ENCODE measurements at places on chromosomes 7 and 10.

- no peak for DNase-seq
These were observed 85.4 kb downstream of the OSBPL3 start for GRCh38 chr7:24894429-24895221.

GRCh38 chr10:49403363-49403762 is 7.5 kb upstream of the DRGX start:
- no peak for DNase-seq

DNA sequence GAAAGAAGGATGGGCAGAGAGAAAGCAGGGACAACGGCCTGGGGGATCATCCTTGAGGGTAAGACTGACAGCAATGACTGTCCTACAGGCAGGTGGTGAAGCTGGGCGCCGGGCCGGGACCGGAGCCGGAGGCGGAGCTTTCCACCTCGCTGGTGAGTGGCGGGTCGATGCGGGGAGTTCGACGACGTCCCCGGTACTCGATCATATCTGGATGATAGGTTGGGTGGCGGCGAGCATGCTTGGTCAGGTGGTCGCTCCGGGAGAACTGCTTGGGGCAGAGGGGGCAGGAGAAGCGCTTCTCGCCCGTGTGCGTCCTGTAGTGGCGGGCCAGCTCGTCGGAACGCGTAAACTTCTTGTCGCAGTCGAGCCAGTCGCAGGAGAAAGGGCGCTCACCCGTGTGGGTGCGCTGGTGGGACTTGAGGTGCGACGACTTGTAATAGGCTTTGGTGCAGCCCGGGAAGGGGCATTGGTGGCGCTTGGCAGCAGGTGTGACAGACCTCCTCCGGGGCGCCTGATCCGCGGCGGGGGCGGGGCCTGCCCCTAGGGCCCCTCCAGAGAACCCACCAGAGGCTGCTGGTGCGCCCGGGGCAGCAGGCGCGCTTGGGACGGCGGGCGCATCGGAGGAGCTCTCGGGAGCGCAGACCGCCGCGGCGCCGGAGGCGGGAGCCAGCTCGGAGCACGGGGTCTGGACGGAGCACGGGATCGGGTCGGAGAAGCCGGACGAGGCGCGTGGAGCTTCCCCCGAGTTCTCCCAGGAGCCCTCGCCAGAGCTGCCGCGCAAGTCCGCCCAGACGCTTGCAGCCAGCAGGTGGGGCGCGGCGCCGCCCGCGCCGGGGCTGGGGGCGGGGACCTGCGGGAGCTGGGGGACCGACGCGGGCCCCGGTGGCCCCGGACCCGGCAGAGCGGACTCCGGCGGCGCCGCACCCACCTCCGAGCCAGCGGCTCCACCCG is 752 bp downstream of the KLF14 start:
- no peak for DNase-seq

GRCh38 chr7:42642699-42643098 is 269.2 kb downstream of the C7orf25 start:
- DNase-seq, result no peak

DNA sequence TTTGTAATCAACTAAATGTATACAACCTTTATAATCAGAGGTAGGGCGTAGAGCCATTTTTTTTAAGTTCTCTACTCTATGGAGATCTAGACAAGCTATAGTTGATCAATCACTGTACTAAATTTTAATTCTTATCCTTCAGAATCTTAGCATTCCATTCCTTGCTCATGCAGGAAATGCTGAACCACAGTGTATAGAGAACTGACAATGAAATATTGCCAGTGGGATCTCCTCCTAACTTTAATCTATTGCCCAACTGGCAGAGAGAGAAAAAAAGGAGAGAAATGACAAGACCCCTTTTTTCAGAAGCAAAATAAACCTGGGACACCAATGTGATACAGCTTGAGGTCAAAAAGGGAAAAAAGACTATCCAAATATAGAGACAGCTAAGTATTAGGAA is 26.4 kb upstream of the PPP3CB start:
- no peak for DNase-seq

Measured in HS-5 (cell line).